Myocyte (in vitro differentiated cells): ENCODE measurements at places on chromosomes 12 and 14. TPM values are rescaled to one million over a fixed set of nuclear protein-coding genes. Genes with fewer than 3 reads are reported as not detected.

The SIRT4 gene
- 4.5 and 5.6 TPM in 2 replicates for total RNA-seq

The TSPAN19 gene
- not detected in 2 replicates for total RNA-seq

The OASL gene
- total RNA-seq, result 0.68 and 1.2 TPM in 2 replicates

The POTEM gene
- total RNA-seq, result not detected in 2 replicates

- peak; percentile 50 for DNase-seq
Observed at GRCh38 chr14:68665131-68665530, 127.7 kb downstream of the ZFP36L1 start.

GRCh38 chr12:46230983-46231382 lies 37.9 kb downstream of the SLC38A1 start:
- no peak for DNase-seq

- no peak for DNase-seq
Observed at GRCh38 chr12:53187145-53187899, 6.6 kb upstream of the CSAD start.

DNA sequence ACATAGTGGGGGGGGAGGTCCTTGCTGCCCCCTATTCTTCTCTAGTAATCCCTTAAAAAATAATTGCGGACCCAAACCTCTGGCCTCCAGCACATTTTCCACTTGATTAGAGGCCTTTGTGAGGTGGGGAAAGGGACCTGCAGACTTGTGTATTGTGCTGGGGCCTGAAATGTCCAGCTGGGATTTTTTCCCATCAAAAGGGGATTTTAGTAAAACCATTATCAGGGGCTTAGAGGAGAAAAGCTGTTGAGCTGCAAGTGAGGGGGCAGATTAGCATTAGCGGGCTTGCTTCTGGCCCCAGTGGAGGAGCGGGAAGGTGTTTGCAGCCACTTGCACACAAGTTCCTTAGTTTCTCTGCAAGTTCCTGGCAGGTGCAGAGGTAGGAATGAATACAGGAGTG lies 13.9 kb downstream of the FBXL14 start:
- no peak for DNase-seq

DNA sequence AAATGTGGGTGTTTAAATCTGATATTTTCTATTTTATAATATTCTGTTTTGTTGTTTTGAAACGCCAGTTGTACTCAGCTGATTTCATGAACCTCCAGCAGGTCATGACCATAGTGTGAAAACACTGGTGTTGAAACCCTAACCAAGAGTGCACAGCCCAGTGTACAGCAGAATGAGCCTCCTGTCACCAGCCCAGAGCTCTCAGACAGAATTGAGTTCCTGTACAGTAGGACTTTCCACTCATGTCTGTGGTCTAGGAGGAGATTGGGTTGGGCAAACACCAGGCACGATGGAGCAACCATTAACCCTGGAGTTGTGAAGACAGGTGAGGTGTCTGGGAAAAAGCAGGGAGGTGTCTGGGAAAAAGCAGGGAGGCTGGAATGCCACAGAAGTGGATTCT lies 908.8 kb downstream of the VRK1 start:
- no peak for DNase-seq

GRCh38 chr12:57759360-57759980 lies 4.6 kb downstream of the MARCHF9 start:
- DNase-seq, result no peak

DNA sequence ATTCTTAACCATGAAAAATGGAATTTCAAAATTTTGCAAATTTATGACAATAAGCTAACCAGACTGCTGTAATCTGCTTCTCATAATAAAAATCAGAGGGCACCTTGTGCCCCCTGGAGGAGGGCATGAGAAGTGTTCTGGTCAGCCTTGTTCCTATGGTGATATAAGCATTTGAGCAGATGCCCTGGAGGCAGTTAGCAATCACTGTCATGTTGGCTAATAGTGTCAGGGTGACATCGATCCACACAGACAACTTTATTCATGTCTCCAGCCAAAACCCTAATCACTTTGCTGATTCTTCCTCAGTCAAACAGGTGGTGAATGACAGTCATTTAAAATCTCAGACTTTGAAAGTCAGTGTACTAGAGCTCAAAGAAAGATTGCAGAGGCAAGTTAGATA lies 943.0 kb downstream of the GALC start:
- peak; percentile 13 for DNase-seq
